ENCODE measurements at places on chromosomes 4 and X. TPM values are rescaled to one million over a fixed set of nuclear protein-coding genes. Genes with fewer than 3 reads are reported as not detected.

MEPE gene
- total RNA-seq = not detected

EXOC1L gene
- total RNA-seq = not detected

FAT1 gene
- not detected for total RNA-seq

PNMA6F gene
- total RNA-seq = not detected

COX7B2 gene
- total RNA-seq = not detected

BMX gene
- not detected for total RNA-seq

All from CD8-positive, alpha-beta T cell (primary cell).